ENCODE measurements at places on chromosomes 5 and 9.

DNA sequence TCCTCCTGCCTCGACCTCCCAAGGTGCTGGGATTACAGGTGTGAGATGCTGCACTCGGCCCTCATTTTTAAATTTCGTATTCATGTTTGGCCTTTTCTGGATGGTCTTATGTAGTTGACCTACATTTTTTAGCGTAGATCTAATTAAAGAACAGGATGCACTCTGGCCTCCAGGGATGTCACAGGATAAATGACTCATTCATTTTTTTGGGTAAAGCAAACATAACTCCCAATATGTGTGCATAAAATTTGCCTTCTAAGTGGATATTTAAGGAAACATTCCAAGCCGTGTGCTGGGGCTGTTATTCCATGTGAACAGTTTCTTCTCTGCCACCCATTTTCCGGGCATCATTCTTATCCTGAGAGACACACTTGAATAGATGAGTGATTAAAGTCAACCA lies 501.6 kb downstream of the IRX1 start:
- no peak for DNase-seq

GRCh38 chr5:171316258-171317121 lies 7.4 kb downstream of the TLX3 start:
- DNase-seq = no peak

DNA sequence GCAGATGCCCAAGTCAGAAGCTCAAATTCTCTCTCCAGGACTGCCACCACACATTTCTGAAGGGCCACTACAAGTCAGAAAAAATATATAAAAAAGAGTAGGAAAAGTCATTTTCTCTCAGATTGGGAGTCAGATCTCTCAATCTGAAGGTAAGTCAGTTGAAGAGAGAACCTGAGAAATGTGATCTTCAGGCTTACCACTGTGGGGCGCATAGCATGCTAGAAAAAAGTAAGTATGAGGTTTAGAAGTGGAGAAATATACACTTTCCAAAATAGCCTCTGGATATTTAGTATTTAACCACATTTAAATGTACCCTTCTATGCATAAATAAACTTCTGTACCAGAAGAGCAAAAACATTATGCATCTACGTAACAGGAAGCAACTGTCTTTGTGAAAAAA lies 800.7 kb upstream of the CTNND2 start:
- DNase-seq = no peak

- no peak for DNase-seq
Measured at GRCh38 chr9:27856054-27856453, 282.8 kb upstream of the C9orf72 start.

GRCh38 chr5:3309538-3309937 lies 286.1 kb upstream of the IRX1 start:
- no peak for DNase-seq

DNA sequence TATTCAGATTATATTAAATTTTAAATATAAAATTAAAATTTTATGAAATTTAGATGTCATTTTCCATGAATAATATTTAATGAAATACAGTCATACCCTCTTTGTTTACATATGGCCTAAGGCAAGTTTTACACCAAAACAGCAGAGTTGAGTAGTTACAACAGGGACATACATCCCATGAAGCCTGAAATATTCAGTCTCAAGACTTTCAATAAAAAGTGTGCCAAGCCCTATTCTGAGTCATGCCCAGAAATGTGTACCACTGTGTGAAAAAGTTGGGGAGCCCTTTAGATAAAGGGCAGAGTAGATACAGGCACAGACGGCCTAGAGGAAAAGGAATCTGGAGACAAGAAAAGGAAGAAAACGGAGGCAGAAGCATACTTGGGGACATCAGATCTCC lies 261.3 kb downstream of the SGCD start:
- DNase-seq = no peak

DNA sequence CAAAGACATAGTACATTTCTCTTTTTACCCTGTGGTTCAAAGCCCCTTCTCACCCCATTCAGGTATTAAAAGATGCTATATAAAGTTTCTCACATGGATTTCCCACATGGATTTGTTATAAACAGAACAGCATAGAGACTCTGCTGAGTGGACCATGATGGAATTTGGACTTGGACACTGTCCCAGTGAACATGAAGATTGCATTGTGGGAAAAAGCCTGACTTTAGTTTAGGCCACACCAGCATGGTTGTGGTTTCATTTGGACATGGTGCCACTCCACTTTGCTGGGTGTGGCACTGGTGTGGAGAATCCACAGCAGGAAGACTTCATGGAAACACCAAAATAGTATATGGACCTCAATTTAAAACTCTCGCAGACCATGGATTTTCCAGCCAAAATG lies 124.6 kb downstream of the ARHGAP26 start:
- DNase-seq = no peak

DNA sequence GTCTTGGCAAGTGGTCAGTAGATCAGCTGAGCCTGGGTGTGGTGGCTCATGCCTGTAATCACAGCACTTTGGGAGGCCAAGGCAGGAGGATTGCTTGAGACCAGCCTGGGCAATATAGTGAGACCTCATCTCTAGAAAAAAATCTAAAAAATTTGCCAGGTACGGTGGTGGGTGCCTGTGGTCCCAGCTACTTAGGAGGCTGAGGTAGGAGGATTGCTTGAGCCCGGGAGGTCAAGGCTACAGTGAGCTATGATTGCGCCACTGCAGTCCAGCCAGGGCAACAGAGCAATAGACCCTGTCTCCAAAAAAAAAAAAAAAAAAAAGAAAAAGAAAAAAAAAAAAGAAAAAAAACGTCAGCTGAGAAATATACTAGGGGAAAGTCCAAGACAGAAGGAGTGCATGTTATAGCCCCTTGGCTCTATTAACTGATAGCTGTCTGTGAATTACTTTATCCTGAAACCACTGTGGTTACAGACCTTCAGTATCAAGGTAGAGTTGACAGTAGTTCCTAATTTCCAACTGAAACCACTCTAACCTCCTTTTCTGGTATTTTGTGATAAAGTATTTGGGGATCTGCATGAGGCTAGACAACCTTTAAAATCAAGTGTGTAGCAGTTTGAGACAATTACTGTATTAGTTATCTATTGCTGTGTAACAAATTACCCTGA lies 2.3 kb upstream of the INIP start:
- no peak for DNase-seq

GRCh38 chr5:35205186-35205585 lies 25.1 kb downstream of the PRLR start:
- DNase-seq = no peak

- DNase-seq = no peak
Measured at GRCh38 chr9:92185096-92185495, 69.9 kb upstream of the SPTLC1 start.

GRCh38 chr5:14572836-14573235 lies 8.8 kb upstream of the OTULINL start:
- no peak for DNase-seq

DNA sequence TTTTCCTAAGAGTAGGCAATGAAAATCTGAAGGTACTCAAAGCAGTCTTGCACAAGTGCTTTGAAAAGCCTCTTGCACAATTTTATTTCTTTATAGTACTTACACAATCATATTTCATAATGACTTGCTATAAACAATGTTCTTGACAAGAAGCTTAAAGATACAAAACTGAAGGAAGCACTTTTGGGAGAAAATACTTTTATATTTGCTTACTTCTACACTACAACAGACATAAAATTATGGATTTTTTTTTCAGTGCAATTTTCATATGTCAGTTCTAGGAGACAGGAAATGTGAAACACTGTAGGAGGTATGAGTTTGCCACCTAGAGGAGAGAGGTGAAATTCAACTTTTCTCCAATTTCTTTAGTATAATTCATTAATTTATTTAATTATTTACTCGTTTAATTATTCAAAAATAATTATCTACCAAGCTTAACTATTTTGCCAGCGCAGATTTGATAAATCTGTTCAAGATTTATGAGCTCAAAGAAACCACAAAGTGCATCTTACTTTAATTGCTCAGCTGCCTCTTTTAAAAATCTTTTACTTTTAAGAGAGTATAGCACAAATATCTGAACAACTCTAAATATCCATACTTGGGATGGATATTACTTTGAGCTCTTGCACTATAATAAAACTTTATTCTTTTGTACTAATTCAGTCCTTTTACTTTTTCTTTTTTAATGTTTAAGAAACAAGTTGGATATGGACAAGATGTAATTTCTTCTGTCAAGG lies 29.0 kb upstream of the CDKN2B start:
- no peak for DNase-seq

- no peak for DNase-seq
Measured at GRCh38 chr9:90107726-90108655, 503.2 kb downstream of the GADD45G start.

GRCh38 chr5:27818888-27819287 lies 780.5 kb upstream of the CDH9 start:
- no peak for DNase-seq

GRCh38 chr9:123365881-123366528 lies 10.0 kb downstream of the CRB2 start:
- no peak for DNase-seq

DNA sequence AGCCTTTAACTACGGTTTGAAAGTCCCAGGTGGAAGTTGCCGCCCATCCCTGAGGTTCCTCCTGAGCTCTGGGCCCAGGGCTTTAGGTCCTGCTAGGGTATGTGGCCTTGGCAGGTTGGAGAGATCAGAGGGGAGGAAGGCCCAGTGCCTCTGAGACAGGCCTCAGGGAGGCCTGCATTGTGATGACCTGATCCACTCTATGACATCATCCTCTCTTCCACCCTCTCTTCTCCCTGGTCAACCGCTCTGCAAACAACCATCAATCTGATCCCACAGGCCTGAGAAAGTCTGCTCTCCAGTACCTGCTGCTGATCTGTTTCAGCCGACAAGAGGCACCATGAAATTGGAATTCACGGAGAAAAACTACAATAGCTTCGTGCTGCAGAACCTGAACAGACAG lies at the start of gene CCIN:
CCIN (plus strand) TSS at position 223 of the 400 bp plus-strand sequence; CDS start at position 338, 115 bp downstream.
- no peak for DNase-seq

GRCh38 chr5:35776757-35777156 lies 79.9 kb upstream of the IL7R start:
- DNase-seq = no peak

- DNase-seq = no peak
Measured at GRCh38 chr5:161273410-161273809, 273.1 kb downstream of the GABRB2 start.

- no peak for DNase-seq
Measured at GRCh38 chr9:10048994-10049393, 563.8 kb downstream of the PTPRD start.

Data from SIG-M5 (cell line).